Fibroblast of lung (primary cell): ENCODE measurements at places on chromosomes 5 and 9. TPM values are rescaled to one million over a fixed set of nuclear protein-coding genes. Genes with fewer than 3 reads are reported as not detected.

The SCGB3A2 gene
- not detected in 2 replicates for total RNA-seq

The TAF11L5 gene
- total RNA-seq = not detected in 2 replicates

The DNAH5 gene
- total RNA-seq = 0.77 and 3.1 TPM in 2 replicates

The LSM11 gene
- total RNA-seq = 2.1 and 3.1 TPM in 2 replicates

The PROB1 gene
- 0.77 and 1.5 TPM in 2 replicates for total RNA-seq

The CYSRT1 gene
- total RNA-seq = 0.51 and 0.66 TPM in 2 replicates

The BHMT gene
- 0.17 TPM in 1 of 2 replicates, not detected in the other for total RNA-seq

The MAP1B gene
- total RNA-seq = 44.9 and 83.4 TPM in 2 replicates

The INSL4 gene
- not detected in 2 replicates for total RNA-seq

The COL27A1 gene
- 3.6 and 5.4 TPM in 2 replicates for total RNA-seq

The KIF24 gene
- total RNA-seq = 0.51 and 1.2 TPM in 2 replicates

The UBQLN1 gene
- total RNA-seq = 81.7 and 141 TPM in 2 replicates

The GARIN3 gene
- not detected in 2 replicates for total RNA-seq

The TSSK1B gene
- total RNA-seq = under 0.01 and 0.50 TPM in 2 replicates

The PFN3 gene
- total RNA-seq = not detected in 2 replicates

The C9orf153 gene
- 0.17 and 0.51 TPM in 2 replicates for total RNA-seq

The IGFBPL1 gene
- not detected in 2 replicates for total RNA-seq

The SLC22A4 gene
- total RNA-seq = 1.3 and 4.1 TPM in 2 replicates

The ZNG1C gene
- 9.2 and 15.9 TPM in 2 replicates for total RNA-seq

The OGN gene
- total RNA-seq = 1.3 and 6.2 TPM in 2 replicates

The POU5F2 gene
- 0.51 and 0.66 TPM in 2 replicates for total RNA-seq

The STX17 gene
- 24.9 and 27.9 TPM in 2 replicates for total RNA-seq

The CDC20B gene
- under 0.01 TPM in 1 of 2 replicates, not detected in the other for total RNA-seq

The PCDHGC3 gene
- total RNA-seq = 59.0 and 63.4 TPM in 2 replicates

The MAN2A1 gene
- 48.0 and 70.5 TPM in 2 replicates for total RNA-seq

The AK8 gene
- total RNA-seq = 0.17 and 0.26 TPM in 2 replicates

The FOXD4L3 gene
- total RNA-seq = under 0.01 TPM in 1 of 2 replicates, not detected in the other

The GRIN3A gene
- total RNA-seq = not detected in 2 replicates

The SH2D3C gene
- 0.26 TPM in 1 of 2 replicates, not detected in the other for total RNA-seq

The LHX3 gene
- total RNA-seq = not detected in 2 replicates

The GAS1 gene
- total RNA-seq = 7.4 and 15.2 TPM in 2 replicates

The CSF2 gene
- 0.51 and 0.66 TPM in 2 replicates for total RNA-seq

The JAKMIP2 gene
- 0.51 and 1.3 TPM in 2 replicates for total RNA-seq

The MAMDC4 gene
- total RNA-seq = 3.3 and 4.6 TPM in 2 replicates

The ABLIM3 gene
- 37.2 and 48.1 TPM in 2 replicates for total RNA-seq

The ARSI gene
- 5.9 and 8.5 TPM in 2 replicates for total RNA-seq

The PKD2L2 gene
- total RNA-seq = 0.26 TPM in 1 of 2 replicates, not detected in the other

The TLX3 gene
- total RNA-seq = not detected in 2 replicates

The IL31RA gene
- 2.1 and 2.6 TPM in 2 replicates for total RNA-seq

The FGD3 gene
- under 0.01 TPM in 1 of 2 replicates, not detected in the other for total RNA-seq

The LHFPL2 gene
- 38.8 and 51.4 TPM in 2 replicates for total RNA-seq

The MAMDC2 gene
- total RNA-seq = 5.4 and 23.0 TPM in 2 replicates

The ADAMTS6 gene
- 45.2 and 48.3 TPM in 2 replicates for total RNA-seq

The BTNL8 gene
- total RNA-seq = not detected in 2 replicates

The SV2C gene
- not detected in 2 replicates for total RNA-seq

The ZDHHC11 gene
- total RNA-seq = 2.5 and 2.6 TPM in 2 replicates

The GLRA1 gene
- not detected in 2 replicates for total RNA-seq

The CTNND2 gene
- not detected in 2 replicates for total RNA-seq

The GRXCR2 gene
- total RNA-seq = not detected in 2 replicates
